HT1080 (cell line): ENCODE measurements at places on chromosomes 2 and 18.

- DNase-seq = peak; percentile 25
Measured at GRCh38 chr2:144086965-144087364, 433.0 kb downstream of the ZEB2 start.

- DNase-seq = no peak
Measured at GRCh38 chr2:150034665-150035064, 447.1 kb upstream of the MMADHC start.

GRCh38 chr2:54047091-54047490 is 68.3 kb upstream of the ACYP2 start:
- DNase-seq = peak; percentile 51

DNA sequence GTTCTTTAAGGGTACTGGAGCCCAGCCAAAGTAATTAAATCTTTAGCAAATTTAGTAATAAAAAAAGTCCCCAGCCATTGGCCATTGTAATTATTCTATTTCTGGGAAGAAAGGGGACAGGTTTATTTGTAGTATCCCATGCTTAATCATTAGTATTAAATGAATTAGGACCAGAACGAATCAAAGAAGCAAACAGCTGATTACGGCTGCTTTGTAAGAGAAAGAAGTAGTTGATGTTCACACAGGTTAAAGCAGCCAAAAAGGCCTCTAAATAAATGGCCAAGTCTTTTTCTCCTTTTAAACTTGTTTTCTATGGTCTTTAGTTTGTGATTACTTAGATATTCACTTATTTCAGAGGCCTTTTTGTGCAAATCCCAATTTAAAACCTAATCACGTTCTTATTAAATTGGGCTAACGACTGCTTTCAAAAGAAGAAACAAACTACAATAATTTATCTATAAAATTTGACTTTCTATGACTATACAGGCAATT is 48.6 kb upstream of the DNAH7 start:
- no peak for DNase-seq
